Fibroblast of lung (primary cell): ENCODE measurements at places on chromosomes 3 and 15.

GRCh38 chr3:109385442-109386318 is 48.3 kb upstream of the DPPA4 start:
- no peak for DNase-seq

- DNase-seq = peak; percentile 20
Measured at GRCh38 chr15:66961407-66961884, 104.0 kb upstream of the SMAD3 start.

- peak; percentile 14 for DNase-seq
Measured at GRCh38 chr3:64140651-64141050, 84.6 kb downstream of the PRICKLE2 start.

GRCh38 chr3:12521010-12521409 is 24.3 kb downstream of the MKRN2OS start:
- no peak for DNase-seq

DNA sequence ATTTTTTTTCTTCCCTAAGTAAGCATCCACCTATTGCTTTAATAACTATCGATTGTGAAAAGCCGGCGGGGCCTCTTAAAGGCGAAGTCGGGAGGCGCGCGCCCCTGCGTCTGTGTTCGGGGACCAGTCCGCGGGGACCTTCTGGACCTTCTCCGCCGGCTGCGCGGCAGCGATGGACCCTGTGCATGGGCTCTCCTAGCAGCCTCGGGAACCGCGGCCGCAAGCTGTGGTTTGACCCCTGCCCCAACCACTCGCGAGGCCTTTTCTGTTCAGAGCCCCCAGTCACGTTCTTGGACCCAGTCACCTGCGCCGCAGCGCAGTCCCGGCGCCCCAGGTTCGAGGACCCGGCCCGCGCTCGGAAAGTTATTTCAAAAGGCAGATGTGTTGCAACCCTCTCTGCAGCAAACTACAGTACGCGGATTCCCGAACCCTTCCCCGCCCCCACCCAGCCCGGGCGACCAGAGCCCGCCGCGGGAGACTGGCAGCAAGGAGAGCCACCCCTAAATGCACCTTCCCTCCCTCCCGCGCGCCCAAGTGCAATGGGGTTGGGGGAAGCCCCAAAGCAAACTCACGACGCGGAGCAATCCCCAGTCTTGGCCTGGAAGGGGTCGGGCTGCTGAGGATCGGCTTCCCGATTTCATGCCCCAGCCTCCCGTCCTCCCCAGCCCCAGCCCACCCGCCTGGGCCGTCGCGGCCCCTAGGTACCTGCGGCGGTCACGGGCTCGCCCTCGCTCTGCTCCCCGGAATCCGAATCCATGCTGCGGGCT is 684 bp downstream of the TNFAIP8L3 start:
- DNase-seq = peak; percentile 45

GRCh38 chr3:108006077-108006771 is 84.6 kb downstream of the CD47 start:
- DNase-seq = peak; percentile 77

GRCh38 chr3:128504963-128505730 is 12.1 kb upstream of the GATA2 start:
- no peak for DNase-seq

DNA sequence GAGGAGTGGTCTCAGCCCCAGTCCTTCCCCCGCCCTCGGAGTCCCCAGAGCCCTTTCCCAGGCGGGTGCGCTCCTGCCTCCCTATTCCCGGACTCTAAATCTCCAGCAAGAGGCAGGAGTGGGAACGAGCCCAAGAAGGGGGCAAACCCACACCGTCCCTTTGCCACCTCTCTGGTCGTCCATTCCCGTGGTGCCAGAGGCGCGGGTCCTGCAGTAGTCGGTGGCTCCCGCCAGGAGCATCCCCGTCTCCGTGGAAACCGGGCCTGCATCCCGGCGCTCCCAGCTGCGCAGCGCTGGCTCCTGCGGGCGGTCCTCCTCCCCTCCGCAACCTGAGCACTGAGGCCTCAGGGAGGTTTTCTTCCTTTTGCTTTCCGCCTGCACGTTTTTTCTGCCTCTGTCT is 44.8 kb downstream of the LHFPL4 start:
- no peak for DNase-seq

GRCh38 chr15:85709250-85709649 is 85.5 kb downstream of the KLHL25 start:
- no peak for DNase-seq

DNA sequence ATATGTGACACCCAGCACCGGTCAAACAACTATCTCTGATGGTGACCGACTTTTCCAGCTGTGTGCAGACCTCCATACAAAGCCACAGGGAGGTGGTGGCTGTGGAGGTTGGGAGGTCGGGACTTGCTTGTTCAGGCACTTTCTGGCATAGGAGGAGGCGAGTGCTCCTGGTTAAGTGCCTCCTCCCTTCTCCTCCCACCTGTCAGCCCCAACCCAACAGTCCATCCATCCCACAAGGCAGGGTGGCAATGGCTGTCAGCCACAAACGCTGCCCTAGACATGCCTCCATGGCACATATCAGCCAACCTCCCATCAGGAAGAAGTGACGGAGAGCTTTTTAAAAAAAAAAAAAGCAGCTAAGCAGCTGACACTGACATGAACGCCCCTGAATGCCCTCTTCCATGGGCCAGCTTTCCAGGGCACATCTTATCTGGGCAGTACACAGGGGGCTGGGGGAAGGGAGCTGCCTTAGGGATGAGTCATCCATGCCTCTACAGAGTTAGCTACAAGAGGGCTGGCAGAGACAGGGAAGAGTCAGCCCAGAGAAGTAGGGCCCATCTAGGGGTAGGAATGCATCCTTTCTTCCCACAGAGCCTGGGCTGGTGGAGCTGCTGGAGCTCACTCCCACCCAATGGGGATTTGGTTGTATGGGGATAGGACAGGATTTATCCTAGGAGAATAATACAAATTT is 41.2 kb downstream of the CCDC12 start:
- DNase-seq = peak; percentile 98

DNA sequence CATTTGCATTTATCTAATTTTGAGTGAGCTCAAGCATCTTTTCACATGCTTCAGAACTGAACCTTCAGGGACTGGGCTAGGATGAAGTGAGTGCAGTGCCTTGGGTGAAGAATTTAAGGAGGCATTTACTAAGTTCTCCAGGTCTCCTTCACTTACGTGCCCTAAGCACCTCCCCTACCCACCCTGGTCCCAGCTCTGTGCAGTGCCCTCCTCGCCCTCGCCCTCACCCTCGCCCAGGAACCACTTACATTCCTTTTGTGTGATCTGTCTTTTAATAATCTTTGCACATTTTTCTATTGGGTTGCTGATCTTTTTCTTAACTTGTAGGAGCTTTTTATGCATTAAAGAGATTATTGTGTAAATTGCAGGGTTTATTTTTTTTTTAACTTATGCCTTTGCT is 322.6 kb downstream of the THSD4 start:
- peak; percentile 43 for DNase-seq

DNA sequence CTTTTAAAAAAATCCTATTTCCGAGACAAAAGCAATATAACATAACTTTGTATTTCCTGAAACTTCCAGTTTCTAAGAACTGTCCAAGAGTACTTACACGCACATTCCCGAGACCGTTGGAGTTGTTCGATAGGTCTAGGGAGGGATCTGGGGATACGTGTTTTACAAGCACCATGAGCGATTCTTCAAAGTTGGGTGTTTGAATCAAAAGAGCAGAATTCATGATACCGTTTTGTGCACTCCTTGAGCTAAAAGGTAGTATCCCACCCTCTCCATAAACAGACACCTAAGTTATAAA is 700 bp upstream of the EDEM1 start:
- peak; percentile 62 for DNase-seq

- DNase-seq = no peak
Measured at GRCh38 chr3:152434142-152434541, 165.4 kb downstream of the MBNL1 start.

- DNase-seq = peak; percentile 36
Measured at GRCh38 chr3:185837414-185837813, 12.6 kb upstream of the IGF2BP2 start.

DNA sequence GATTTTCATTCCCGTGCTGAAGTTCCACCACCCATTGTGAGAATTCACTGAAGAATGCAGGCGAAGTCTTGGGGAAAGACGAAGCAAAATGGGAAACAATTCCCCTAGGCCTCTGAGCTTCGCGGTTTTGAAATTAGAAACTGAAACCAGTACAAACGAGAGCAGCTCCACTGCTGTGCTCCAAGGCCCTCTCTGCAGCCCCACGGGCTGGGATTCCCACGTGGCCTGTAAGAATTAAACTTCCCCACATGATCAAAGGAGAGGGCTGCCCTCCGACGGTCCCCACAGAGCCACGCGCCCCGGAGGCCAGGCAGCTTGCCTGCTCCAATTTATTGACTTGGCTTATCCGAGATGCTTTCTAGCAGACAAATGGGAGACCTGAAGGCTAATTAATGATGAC is 144.0 kb downstream of the GREM1 start:
- peak; percentile 86 for DNase-seq

DNA sequence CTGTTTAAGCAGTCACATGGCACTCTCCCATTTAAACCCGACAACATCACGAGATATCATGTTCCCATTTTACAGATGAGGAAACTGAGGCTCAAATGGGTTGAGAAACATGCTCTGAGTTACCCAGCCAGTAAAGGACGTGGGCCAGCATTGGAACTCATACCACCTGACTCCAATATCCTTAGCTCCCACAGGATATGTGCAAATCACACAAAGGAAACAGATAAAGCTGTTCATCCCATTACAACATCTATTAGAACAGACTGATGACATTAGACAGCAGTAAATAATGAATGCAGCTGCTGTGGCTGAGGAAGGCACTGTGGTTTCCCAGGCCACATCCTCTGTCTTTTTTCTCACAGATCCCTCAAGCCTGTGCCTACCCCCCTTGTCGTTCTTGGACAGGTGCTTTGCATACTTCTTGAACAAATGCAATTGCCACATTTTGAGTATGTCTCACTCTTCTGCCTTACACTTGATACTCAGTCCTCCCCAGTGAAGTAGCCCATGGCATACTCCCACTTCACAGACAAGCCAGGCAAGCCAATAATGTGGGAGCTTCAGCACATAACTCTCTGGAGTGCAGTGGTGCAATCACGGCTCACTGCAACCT is 17.7 kb downstream of the FRMD4B start:
- no peak for DNase-seq

DNA sequence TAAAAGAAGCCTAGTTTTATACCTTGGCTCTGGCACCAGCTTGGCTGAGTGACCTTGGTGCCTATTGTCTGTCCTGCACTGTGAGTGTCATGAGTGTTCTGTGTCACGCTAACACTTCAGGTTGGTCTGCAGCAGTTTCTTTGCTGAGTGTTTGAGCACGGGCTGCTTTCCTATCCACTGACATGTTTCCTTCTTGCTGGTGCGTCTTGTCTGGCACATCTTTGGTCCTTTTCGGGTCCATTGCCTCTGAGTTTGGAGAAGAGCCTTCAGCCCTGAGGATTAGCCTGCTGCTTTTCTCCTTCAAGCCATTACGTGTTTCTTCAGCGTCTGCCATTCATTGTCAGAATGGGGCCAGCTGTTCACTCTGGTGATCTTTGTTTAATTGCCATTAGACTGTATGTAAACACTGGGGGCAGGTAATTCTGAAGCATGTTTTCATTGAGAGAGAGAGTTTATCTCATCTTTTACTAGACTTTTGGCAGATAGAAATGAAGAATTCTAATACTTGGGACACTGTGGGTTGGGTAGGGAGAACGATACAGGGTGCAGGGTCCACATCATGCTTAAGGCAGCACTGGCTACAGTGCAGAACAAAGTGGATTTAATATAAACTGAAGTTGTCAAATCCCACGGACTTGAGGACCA is 55.5 kb downstream of the LRRC28 start:
- peak; percentile 29 for DNase-seq

DNA sequence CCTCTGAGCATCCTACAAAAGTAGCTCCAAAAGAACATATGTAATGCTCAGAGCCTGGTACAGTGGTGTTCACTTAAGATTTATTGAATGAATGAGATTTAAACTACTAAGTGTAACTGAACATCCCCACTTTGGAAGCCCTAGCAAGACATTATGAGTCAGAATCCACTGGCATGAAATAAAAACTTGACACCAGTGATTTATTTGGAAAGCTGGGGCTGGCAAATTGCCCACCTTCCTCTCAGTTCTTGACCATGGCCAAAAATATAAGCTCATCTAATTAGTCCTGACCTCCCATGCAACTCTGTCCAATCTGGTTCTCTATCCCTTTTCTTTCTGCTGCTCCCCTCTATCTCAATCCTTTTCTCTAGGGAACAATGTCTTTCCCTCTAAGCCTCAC is 418.0 kb downstream of the PLCL2 start:
- DNase-seq = peak; percentile 68

- no peak for DNase-seq
Measured at GRCh38 chr15:77980098-77980497, 97.4 kb downstream of the TBC1D2B start.

DNA sequence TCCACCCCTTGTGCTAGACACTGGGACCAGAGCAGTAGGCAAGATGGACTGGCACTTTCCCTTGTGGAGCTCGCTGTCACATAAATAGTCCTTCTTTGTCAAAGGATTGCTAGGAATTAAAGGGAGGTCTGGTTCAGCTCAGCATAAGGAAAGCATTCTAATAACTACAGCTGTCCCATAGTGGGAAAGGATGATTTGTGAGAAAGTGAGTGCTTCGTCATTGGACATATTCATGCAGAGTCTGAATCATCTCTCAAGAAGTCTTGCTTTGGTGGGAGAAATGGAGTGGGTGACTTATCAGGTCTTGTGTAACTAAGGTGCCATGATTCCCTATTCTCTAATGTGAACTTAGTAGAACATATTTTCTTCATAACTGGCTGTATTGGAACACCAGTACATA is 14.7 kb downstream of the PPARG start:
- peak; percentile 96 for DNase-seq

- DNase-seq = no peak
Measured at GRCh38 chr3:42826141-42826540, 16.9 kb downstream of the ACKR2 start.

DNA sequence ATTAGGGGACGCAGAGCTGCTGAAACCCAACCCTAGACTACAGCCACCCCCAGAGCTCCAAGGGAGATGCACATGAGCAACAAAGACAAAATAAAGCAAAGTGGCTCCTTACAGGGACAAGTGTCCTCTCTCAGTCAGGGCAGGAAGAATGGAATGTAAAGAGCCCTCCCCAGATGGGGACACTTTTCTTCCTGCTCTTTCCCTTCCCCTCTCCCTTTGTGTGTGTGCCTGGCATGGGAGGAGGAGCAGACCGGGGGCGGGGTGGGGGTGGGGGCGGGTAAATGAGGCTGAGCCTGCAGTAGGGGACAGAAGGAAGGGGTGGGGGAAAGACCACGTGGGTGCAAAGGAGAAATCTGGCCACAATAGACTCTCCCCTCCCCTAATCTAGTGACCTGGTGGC is 37.4 kb downstream of the ACAA1 start:
- DNase-seq = no peak

DNA sequence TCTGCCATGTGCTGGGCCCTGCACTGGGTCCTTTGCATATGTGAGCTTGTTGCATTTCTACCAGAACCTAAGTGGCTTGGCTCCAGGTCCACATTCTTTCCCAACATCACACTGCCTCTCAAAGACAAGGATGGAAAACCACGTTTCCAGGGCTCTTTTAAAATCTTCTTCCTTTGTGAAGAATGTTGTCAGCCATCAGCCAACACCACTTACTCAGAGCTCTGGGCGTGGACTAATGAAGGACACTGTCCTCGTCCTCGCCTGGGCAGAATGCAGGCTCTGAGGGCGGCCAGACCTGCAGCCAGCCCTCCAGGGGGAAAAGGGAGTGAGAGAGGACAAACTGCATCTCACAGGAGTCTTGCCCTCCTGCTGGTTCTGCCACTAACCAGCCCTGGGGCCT is 49.7 kb downstream of the MAGEF1 start:
- peak; percentile 14 for DNase-seq

GRCh38 chr15:80202641-80203360 is 49.2 kb downstream of the CTXND1 start:
- no peak for DNase-seq

- DNase-seq = no peak
Measured at GRCh38 chr15:80384432-80384831, 19.8 kb upstream of the ARNT2 start.
